Stimulated activated CD4-positive, alpha-beta T cell treated with anti-CD3 and anti-CD28 coated beads, Interleukin-4, amount 100 ng/mL, for 1 hour (primary cell): ENCODE measurements at places on chromosomes 13 and 19.

DNA sequence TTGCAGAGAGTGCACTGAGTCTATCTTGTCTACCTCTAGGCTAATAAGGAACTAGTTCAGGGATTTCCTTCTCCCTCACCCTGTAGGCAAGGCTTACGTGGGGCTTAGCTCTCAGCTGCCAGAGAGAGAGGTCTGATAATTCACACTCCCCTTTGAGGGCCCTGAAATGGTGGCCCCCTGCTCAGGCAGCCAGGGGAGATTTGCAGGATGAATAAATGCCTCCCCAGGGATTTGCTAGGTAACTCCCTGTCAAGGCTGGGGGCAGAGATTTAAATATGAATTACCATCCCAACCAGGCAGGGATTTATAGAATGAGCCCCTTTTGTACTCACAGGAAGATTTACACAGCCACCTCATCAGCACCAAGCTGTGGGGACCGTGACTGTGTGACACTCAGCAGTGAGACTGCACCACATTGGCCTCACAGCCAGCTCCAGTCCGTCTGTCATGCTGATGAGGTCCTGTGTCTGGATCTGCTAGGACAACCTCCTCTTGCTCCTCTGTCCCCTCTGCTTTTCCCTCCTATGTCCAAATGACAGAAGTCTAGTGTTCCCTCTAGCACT lies 73.4 kb downstream of the CBY2 start:
- DNase-seq, result no peak

- DNase-seq, result no peak
These were observed 24.2 kb downstream of the UHRF1 start for GRCh38 chr19:4933528-4933927.

- DNase-seq, result no peak
These were observed 13.0 kb upstream of the EPOR start for GRCh38 chr19:11397089-11397610.

DNA sequence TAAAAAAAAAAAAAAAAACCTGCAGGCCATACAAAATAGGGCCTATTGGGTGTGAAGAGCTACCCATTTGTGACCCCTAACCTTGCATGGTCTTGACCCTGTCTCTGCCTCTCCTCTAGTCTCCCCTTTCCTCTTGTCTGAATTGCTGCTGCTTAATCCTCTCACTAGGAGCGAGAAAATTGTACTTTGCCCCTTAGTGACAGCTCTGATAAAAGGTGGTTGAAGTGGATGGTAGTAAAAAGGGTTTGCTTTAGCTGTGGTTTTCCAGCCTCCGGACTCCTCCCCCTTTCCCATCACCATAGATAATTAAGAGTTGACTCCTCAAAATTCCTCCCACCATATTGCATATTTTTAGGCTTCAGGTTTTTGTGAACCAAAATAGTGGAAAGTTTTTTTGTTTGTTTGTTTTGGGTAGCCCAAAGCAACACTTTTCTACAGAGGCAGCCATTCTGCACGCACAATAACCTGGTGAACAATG lies 23.5 kb downstream of the ACTN4 start:
- no peak for DNase-seq

- DNase-seq, result no peak
These were observed 102.9 kb downstream of the FOXO1 start for GRCh38 chr13:40563350-40564125.

DNA sequence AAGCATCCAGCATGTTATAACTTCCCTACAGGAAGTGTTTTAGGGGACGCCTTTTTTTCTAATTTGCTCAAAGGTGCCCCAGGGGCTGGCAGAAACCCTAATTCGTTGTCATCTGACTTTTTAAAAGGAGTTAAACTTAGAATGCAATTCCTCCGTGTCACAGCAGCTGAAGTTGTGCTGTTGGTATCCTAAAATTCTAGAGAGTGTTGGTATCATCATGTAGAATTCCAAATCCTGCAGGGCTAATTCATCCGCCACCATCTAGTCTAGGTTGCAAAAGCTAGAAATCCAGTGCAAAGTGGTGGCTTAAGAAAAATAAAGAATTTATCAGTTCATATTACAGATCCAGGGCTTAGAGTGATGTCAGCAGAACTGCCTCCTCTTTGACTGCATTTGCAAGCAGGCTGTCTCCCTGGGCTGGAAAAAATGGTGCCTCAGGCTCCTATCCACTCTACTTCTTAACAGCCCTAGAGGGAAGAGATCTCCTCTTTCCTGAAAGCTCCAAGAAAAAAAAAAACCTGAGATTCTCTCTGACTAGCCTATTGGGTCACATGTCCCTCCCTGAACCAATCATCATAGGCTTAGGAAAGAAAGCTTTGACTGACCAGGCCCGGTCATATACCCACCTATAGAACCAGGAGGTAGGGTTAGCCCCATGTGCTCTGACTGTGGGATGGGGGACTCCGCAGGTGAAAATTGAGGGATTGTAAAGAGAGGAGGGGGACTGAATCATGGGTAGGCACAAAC lies 73.0 kb downstream of the MAP4K1 start:
- no peak for DNase-seq

DNA sequence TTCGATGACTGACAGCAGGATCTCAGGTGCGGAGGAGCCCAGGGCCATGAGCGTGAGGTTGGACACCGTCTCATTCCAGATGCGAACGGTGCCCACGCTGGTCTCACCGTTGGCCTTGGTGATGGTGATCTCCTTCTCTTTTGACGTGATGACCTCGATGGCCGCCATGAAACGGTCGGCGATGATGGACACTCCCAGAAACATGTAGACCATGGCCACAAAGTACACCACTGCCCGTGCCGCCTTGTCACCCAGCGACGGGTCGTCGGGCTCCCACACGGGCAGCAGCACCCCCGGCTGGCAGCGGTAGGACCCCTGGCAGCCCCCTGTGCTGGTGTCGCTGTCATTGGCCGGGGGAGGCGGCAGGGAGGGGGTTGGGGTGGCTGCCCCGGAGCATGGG lies 5.7 kb downstream of the SLC8A2 start:
- no peak for DNase-seq

GRCh38 chr19:44644402-44645016 lies 799 bp downstream of the PVR start:
- DNase-seq, result no peak

DNA sequence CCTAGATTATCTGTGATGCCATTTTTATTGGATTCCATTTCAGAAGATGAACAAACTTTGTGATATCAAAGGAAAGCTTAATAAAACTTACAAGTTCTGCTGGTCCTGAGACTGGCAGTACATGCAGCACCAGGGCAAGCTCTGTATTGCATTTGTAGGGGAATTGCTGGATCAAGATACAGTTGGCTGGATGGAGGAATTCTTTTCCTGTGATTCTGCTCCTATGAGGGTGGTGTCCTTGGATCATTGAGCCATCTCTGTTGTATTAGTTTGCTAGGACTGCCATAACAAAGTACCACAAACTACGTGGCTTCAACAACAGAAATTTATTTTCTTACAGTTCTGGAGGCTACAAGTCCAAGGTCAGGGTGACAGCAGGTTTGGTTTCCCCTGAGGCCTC lies 33.9 kb upstream of the CSNK1A1L start:
- no peak for DNase-seq

- no peak for DNase-seq
These were observed 232.2 kb downstream of the DACH1 start for GRCh38 chr13:71634602-71635443.

- no peak for DNase-seq
These were observed 15.7 kb upstream of the PGLS start for GRCh38 chr19:17495639-17496296.
